ENCODE measurements at places on chromosomes 3 and 15.

DNA sequence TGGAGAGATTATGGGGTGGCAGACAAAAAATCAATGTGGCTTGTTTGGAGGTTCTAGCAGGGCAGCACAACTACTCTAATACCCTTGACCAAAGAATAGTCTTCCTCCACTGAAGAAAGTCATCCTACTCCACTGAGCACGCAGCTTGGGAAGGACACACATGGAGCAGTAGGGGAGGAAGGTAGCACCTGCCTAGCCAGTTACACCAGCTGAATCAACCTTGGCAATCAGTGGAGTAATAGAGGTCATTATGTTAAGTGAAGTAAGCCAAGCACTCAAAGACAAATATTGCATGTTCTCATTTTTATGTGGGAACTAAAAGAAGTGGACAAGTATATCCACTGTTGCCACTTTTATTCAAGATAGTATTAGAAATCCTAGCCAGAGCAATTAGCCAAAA, 555.8 kb upstream of the ALCAM start:
- DNase-seq = no peak

- no peak for DNase-seq
These were observed 50.2 kb downstream of the EPHA3 start for GRCh38 chr3:89157575-89157974.

DNA sequence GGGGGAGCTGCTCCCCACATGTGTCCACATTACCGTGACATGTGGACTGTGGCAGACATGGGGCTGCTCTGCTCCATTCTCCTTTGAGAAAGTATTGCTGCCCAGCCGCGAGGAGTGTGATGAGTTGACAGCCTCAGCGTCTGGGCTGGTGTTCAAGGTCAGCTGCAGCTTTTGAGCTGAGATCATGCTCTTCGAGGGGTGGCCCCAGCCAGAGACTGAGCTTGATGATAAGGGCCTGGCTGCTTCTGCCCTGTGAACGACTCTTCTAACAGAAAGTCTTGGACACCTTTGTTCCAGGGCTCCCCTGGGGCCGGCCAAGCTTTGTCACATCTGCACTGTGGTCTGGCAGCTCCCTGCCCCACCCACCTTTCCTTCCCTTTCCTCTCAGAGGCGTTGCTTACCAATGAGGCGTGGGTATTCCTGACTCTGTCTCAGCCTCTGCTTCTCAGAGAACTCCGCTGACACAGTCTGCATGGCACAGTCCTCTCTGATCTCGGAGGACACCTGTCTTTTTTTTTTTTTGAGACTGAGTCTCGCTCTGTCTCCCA, 86.6 kb downstream of the CHRD start:
- DNase-seq = no peak

GRCh38 chr3:16429086-16429485, 84.4 kb downstream of the RFTN1 start:
- no peak for DNase-seq

DNA sequence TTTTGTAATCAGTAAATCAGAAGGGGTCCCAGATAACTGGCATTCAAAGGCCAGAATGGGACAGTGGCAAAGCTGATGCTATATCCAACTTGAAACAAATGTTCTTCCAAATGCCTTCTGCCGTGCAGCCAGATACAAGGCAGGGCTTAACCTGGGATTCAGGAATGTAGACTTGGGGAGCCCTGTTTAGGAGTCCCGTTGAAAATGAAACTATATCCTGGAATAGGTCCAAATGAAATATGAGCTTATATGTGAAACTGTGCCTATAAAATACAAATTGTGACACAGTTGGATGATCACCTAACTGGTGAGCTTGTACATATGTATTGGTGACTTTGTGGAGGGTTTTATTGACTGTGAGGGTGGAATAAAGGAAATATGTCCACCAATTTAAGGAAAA, 28.7 kb downstream of the FRMD4B start:
- DNase-seq = no peak

- DNase-seq = no peak
These were observed 177.1 kb downstream of the NSMCE3 start for GRCh38 chr15:29092376-29093064.

DNA sequence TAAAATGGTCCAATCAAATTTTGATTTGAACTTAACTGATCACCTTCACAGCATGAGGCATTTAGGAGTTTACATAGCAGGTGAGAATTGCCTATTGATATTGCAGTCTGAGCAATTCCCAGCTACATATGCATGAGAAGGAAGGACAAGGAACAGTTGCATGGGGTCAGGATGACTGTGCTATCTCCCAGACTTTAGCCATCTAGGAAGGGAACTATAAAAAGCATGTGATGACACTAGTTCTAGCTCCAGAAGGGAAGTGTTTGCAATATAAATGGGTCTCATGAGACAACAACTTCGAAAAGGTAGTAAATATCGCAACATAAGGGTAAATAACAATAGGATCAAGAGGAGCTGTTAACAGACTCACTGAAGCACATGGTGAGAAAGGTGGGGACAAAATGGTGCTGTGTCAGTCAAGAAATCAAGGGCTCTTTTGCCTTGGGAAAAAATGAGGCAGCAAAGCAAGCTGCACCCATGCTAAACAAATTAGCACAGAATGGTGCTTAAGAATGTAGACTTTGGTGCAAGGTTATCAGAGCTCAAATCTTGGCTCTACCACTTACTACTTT, 90.4 kb upstream of the SLC2A2 start:
- DNase-seq = no peak

GRCh38 chr15:85380812-85381642, 624 bp downstream of the AKAP13 start:
- no peak for DNase-seq

GRCh38 chr3:187101184-187102072, 37.9 kb downstream of the RPL39L start:
- DNase-seq = no peak

DNA sequence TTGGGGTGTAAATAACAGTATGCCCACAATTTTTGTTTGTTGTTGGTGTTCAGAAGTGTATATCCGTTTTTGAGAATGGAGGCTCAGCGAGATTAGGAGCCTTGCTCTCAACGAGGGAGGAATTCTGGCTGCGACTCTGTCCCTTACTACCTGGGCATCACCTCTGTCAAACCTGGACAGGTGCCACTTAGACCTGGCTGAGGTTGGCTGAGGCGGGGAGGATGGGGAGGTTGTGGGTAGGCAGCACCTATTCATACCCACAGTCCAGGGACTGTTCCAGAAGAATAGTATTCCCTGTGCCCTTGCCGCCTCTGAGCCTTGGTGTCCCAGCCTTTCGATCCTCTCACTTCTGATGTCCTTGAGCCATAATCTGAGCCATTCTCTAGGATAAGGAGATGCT, 99.9 kb downstream of the LINGO1 start:
- DNase-seq = no peak

- no peak for DNase-seq
These were observed 896 bp upstream of the KLHL25 start for GRCh38 chr15:85795337-85796305.

GRCh38 chr3:186640473-186640818, 247 bp downstream of the FETUB start:
- DNase-seq = no peak

- no peak for DNase-seq
These were observed 161.2 kb downstream of the SOX2 start for GRCh38 chr3:181872887-181873286.

DNA sequence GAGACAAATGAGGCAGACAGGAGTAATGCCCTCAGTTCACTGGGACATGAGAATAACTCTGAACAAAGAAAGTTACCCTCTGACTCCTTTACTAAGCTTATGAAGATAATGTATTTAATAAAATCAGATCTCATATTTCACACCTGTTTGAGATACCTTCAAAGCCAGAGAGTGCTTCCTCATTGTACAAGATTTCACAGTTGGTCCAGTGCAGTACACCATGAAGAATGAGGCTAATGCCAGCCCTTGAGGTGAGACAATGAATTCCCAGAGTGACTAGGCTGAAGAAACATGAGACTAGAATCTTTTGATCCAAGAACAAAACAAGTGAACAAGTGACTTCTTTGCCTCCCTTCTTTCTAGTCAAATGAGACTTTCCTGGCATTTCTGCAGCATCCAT, 1133.8 kb downstream of the TUSC7 start:
- DNase-seq = no peak

GRCh38 chr3:58237941-58238681, 519 bp downstream of the ABHD6 start:
- no peak for DNase-seq

GRCh38 chr3:134282659-134283047, 32.0 kb upstream of the RYK start:
- DNase-seq = no peak

DNA sequence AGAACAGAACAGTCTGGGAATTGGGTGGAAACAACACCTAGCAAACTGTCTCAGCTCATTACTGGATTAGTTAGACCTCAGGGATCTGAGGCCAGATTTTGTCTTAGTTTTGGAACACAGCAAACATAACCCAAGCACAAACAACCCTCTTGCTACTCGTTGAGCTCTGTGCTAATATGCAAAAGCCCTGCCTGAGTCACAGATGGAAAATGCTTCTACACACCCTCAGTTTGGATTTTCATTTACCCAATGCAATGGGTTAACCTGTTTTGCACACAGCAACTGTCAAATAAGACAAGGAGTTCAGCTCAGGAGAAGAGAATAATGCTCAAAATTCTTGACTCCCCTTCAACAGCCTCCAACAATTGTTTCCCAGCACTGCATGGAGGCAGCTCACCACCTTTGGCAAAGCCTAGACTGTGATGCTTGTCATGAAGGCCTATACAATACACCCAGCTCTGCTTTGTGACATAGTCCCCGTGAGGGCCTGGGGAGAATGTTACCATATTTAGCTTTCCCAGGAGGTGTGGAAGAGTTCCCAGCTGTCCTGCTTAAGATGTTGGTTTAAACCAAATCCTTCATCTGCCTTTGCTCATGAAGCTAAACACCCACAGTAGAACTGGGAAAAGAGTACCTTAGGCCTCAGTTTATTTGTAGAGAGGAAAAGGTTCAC, 68.9 kb upstream of the MNS1 start:
- DNase-seq = no peak

DNA sequence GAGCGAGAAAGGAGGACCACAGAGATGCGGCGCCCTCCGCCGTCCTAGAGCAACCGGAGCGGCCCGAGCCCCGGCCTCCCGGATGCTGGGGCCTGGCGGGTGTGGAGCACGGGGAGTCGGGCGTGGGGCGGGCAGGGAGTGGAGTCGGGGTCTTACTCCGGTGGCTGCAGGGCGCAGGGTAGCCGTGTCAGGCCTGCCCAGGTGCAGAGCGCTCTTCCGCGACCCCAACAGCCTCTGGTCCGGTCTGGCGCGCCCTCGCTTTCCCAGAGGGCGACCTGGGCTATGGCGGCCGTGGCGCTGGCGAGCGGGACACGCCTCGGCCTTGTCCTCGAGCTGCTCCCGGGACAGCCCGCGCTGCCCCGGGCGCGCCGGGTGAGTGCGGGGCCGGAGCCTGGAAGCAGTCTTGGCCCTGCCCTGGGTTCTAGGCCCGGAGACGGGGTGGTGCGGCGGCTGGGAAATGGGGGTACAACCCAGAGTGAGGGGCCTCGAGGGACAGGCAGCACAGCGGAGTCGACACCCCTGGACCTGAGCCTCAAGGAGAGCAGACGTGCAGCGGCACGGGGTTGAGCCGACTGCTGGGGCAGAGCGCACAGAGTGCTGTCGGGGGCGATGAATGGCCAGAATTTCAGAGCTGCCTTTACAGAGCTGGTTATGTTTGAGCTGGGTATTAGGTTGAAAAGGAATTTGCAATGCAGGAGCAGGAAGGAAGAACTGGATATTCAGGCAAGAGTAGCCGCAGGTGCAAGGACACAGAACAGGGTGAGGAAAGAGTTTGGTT, at the start of gene ZNF662:
TSS of gene ZNF662 (plus strand) at position 73 of the 778 bp plus-strand sequence. CDS start 1,973 bp downstream, outside the sequence.
- DNase-seq = no peak

GRCh38 chr3:61053781-61054496, 197.3 kb downstream of the FHIT start:
- DNase-seq = no peak

- no peak for DNase-seq
These were observed 178.8 kb downstream of the ABHD5 start for GRCh38 chr3:43869491-43869890.

DNA sequence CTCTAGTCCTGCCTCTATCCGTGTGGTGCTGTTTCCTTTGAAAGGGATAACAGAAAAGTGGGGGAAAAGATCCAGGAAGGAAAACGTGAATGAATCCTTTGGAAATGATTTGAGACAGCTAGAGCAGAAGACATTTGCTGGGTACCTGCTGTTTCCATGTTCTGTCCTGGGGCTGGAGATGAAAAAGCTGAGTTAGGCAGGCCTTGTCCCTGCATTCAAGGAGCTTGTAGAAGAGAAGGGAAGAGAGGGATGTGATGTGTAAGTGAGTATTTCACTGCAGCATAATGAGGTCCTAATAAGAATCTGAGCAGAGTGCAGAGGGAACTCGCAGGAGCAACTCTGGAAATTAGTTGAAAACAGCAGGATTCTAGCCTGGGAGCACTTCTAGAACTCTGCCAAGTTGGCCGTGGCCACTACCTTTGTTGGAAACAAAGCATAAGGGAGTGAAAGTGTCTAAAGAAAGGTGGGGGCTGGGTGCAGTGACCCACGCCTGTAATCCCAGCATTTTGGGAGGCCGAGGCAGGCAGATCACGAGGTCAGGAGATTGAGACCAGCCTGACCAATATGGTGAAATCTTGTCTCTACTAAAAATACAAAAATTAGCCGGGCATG, 13.8 kb upstream of the SEMA4B start:
- DNase-seq = no peak

DNA sequence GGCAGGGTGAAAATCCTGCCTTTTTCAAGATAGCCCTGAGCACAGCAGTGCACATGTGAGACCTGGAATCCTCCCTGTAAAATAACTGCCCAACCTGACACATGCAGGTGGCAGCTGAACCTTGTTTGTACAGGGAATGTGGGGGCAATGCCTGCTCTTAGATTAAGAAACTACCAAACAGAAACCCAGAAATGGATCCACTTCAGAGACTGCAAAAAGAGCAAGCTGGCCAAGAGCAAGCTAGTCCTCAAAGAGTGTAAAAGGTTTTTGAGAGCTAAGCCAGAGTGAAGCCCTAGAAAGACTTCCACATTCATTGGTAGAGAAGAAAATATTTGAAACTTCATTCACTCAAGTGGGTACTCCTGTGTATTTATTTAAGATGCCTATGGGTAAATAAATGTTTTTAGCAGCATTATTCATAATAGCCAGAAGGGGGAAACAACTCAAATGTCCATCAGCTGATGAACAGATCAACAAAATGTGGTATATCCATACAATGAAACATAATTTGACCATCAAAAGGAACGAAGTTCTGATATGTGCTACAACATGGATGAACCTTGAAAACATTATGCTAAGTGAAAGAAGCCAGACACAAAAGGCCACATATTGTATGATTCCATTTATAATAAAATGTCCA, 96.0 kb upstream of the TSC22D2 start:
- no peak for DNase-seq

- DNase-seq = no peak
These were observed 221.6 kb downstream of the TBC1D2B start for GRCh38 chr15:77855871-77856270.

DNA sequence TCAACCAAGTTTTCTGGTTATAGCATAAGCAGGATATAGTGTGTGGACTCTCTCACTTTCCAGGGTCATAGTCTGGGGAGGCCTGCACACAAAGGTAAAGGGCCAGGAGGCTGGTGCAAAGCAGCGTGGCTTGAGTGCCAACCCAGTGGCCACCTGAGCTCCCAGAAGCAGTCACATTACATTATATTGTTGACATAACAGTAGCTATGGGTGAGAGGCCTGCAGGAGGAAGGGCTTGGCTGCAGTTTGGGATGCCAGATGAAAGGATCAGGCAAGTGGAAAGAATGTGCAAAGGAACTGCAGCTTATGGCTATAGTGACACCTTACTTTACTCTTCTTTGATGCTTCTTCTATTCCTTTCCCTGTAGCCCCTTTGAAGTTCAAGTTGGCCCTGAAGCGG, 96.5 kb downstream of the FLNB start:
- no peak for DNase-seq
